ENCODE measurements at places on chromosomes 16 and 17.
A peak's percentile ranks its signal among the peaks of the same experiment; 100 is the strongest.

GRCh38 chr16:4380119-4381063, 8.7 kb downstream of the VASN start:
- DNase-seq: no peak

DNA sequence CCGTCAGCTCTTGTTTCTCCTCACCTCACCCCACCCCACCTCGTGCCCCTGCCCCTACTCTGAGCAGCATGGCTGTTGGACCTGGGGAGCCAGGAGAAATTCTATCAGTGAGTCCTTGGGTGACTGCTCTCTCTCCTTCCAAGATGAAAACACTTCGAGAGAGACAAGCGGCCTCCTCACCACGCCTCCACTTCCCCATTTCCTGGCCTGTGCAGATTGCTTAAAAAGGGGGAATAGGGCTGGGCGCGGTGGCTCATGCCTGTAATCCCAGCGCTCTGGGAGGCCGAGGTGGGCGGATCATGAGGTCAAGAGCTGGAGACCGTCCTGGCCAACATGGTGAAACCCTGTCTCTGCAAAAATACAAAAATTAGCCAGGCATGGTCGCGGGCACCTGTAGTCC, 9.5 kb downstream of the DLX4 start:
- peak; percentile 62 for DNase-seq

GRCh38 chr17:58535431-58535830, 21.0 kb upstream of the MTMR4 start:
- no peak for DNase-seq

DNA sequence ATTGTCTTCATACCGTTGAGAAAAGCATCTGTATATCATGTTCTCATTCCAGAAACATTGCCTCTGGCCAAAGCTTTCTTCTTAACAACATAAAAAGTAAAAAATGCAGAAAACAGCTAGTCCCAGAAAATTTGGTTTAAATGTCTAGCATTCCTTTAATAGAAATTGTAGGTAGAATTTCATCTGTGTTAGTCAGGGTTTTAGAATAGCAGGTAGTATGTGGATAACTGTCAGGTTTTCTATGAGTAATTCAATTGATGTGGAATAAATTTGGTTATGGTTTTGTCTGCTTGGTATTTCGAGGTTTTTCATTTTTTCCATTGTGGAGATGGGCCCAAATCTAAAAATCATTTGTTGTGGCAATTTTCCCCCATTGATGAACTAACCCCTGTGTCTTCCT, 616.7 kb downstream of the KCNJ2 start:
- no peak for DNase-seq

- peak; percentile 62 for DNase-seq
Measured at GRCh38 chr17:49548506-49549310, 27.0 kb upstream of the NXPH3 start.

DNA sequence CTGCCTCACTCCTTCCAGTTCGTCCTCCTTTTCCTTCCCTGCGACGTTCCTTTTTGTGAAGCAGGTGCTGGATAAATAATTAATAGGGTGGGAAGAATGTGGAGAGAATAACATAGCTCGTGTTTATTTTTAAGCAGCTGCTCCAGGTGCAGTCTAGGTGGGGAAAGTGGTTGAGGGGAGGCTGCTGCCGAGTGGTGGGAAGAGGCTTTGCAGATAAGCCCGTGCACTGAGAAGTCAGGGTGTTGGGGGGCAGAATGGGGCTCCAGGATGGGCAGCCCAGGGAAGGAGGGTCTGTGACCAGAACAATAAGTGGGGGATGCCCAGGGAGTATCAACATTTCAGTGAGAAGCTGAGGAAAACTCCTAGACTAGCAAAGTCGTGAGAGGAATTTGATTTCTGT, 300.5 kb downstream of the CPPED1 start:
- DNase-seq: no peak

- DNase-seq: no peak
Measured at GRCh38 chr16:15031179-15031578, 24.7 kb downstream of the NTAN1 start.

DNA sequence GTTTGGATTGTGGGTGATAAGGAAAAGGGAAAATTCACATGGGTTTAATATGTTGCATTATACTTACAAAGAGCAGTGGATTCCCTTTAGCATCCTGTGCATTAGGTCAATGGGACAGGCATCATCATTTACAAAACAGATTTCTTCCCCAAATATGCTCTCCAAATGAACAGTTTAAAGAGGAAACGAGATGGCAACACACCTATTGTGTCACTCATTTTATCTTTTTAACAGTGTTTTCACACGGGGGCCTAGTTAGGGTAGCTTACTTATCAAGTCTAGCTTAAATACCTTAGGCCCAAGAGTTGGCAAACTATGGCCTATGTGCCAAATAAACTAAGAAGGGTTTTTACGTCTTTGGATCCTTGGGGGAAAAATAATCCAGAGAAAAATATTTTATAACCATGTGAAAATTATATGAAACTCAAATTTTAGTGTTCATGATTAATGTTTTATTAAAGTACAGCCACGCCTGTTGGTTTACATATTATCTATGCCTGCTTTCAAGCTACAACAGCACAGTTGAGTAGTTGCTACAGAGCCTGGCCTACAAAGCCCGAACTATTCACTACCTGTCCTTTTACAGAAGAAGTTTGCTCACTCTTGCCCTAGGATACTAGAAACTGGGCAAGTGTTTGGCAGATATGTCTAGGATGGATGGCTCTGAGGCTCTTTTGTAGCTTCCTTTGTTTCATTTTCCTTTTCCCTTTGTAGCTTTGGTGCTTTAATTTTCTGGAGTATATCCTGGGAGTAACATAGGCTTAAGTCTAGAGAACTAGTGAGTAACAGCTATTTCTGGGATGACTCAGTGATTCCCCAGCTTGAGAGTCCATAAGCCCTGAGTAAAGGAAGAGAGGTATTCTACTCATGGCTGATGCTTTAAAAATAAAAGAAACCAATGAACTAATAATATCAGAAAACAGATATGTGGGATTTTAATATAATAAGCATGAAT, 12.4 kb downstream of the NUP93 start:
- DNase-seq: peak; percentile 7

GRCh38 chr16:25066747-25067631, 44.6 kb upstream of the LCMT1 start:
- DNase-seq: peak; percentile 85

DNA sequence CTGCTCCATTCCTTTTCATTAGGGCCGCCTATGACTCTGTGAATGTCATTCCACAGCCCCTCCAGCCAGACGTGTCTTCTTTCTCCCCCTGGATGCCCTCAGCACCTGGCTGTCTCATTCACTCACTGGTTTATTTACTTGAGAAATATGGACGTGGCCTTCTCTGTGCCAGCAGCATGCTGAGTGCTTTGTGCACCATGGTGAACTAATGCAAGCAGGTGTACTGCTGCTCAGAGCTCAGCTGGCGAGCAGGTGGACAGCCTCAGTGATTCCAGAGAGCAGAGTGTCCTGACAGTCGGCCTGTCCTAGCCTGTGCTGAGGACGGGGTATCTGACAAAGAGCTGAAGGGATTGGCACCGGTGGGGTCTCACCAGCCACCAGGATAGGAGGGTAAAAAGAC, 96.7 kb downstream of the GNAO1 start:
- DNase-seq: no peak

DNA sequence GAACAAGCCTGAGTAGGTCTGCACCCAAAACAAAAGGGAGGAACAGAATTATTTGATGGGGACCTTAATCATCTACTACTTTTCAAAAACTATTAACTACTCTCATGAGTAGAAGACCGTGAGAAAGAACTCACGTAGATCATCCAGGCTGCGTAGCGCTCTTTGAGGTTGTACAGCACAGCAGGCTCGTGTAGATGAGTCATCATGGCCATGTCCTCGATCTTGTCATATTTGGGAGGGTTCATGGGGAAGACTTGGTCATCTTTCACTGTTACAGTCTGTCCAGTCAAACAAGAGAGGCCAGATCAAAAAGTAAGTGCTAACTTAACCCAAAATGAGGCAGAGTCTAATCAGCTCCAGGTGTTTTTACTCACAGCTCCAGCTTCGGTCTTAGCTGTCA, 2.3 kb downstream of the MYH1 start:
- no peak for DNase-seq

- DNase-seq: no peak
Measured at GRCh38 chr17:3036800-3037199, 26.6 kb downstream of the OR1D5 start.

All from OCI-M1 (cell line).